Hepatic stellate cell (primary cell): ENCODE measurements at places on chromosomes 11 and 22.

DNA sequence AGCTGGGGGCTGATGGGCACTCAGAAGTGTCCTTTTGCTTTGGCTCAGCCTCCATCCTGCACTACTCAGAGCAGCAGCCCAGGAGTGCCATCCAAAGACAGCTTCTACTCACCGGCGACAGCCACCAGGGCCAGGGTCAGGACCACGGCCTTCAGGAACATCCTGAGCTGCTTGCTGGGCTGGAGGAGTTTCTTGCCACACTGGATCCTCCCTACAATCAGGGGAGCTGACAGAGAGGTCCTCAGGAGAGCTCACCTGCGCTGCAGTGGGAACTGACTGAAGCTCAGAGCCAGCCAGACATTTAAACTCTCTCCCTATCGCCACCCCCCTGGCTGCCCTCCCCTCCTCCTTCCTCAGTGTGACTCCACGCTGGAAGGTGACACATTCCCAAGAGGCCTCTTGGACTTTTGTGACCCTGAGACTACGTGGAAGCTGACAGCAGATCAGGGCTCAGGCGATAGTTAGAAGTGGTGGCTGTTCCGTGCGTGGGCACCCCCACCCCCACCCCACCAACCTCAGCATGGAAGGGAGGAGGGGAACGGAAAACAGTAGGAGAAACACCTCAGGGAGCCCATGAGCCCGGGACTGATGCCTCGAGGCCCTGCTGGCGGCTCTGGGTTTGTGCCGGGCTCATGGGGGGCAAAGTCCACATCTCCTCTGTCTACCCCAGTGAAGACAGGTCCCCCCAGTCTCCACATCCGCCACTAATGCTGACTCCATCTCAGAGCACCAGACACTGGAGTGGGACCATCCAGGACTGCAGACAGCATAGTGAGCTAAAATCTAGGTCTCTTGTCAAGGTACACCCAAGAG, at the start of gene APOA4:
Gene APOA4, minus strand, starts transcription at position 274 of the 813 bp plus-strand sequence. Its CDS starts 113 bp downstream, at position 161.
- no peak for DNase-seq

GRCh38 chr11:44404301-44404700, 94.4 kb upstream of the ALX4 start:
- no peak for DNase-seq

DNA sequence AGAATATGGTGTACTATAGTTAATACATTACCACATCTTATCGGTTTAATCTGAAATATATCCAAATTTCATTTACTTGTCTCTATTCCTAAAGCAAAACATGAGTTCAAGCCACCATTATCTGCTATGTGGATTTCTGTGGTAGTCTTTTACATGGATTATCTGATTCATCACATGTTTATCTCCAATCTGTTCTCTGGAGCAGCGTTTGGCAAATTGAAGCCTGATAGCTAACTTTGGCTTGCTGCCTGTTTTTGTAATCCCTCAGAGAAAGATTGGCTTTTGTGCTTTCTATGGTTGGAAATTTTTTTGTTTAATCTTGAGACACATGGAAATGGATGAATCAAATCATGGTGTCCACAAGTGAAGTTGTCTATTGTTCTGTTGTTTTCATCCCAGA, 274.3 kb downstream of the JRKL start:
- DNase-seq: no peak

DNA sequence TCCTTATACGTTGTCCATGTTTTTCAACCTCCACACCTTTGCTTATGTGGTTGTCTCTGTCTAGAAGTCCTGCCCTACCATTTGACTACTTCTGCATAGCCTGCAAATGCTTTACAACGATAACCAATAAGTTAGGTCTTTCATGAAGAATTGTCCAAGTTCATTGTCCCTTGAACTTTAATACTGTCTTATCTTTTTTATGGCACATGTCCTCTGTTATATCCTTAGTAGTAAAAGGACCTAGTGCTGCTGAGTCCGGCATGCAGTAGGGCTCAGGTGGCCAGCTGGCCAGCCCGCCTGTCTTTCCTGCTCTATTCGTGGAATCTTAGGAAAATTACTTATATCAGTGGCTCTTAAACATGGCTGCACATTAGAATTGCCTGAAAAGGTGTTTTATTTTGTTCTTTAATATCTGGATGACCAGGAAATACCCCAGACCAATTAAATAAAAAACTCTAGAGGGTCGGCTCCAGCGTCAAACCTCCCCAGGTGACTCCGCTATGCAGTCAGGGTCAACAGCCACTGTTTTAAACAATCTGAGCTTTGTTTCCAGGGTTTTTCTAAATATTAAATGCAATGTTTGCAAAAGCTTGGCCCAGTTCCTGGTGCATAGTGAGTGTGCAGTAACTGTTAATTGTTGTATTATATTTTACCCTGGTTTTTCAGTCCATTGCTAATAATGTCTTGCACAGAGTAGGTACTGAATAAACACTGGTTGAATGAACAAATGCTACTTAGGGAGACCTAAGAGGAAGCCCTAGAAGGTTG, 64.6 kb upstream of the SESN3 start:
- DNase-seq: no peak

GRCh38 chr22:43218786-43219185, 31.9 kb upstream of the TTLL12 start:
- no peak for DNase-seq

GRCh38 chr11:67271541-67272284, 5.4 kb downstream of the GRK2 start:
- DNase-seq: no peak

- no peak for DNase-seq
Observed at GRCh38 chr11:107025673-107026072, 7.4 kb upstream of the GUCY1A2 start.

DNA sequence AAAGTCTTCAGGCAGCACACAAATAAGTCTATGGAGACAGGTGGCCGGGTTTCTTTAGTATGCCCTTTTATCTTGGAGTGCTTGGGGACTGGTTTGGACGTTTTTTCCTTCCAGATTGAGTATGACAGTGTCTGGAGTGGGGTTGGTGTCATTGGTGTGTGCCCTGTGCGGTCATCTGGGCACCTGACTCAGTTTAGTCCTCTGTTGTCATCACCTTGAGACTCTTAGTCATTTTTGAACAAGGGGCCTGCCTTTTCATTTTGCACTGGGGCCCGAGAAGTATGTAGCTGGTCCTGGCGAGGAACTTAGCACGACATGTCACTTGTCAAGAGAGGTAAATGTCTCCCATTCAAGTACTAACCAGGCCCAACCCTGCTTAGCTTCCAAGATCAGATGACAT, 27.2 kb upstream of the MYO18B start:
- no peak for DNase-seq

- no peak for DNase-seq
Observed at GRCh38 chr11:75797116-75797515, 17.9 kb upstream of the UVRAG start.

GRCh38 chr11:65708451-65708850, 3.6 kb upstream of the KAT5 start:
- DNase-seq: no peak

- no peak for DNase-seq
Observed at GRCh38 chr11:61367406-61367805, 5.2 kb downstream of the TMEM138 start.

DNA sequence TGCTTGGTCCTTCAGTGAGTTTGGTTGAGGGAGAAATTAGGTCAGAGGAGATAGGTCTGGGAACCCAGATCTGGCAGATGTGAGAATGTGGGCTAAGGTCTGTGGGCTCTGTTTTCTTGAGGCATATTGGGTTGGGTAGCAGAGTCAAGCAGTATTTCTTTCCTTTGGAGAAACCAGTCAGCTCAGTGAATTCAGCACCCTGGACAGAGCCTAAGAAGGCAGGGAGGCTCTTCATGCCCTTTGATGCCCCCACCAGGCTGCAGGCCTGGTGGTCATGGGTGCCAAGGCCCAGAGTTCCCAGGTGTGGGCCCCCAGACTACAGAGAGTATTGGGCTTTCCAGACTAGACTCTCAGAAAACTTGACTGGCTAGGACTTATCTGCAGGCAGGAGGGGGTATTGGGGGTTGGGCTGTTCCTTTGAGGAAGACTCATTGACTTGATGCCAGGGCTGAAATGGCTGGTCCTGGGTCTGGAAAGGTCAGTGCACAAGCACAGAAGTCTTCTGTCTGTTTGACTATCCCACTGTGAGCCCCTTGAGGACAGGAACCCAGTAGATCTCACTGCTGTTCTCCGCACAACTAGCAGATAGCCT, 45.3 kb upstream of the NECTIN1 start:
- DNase-seq: no peak

DNA sequence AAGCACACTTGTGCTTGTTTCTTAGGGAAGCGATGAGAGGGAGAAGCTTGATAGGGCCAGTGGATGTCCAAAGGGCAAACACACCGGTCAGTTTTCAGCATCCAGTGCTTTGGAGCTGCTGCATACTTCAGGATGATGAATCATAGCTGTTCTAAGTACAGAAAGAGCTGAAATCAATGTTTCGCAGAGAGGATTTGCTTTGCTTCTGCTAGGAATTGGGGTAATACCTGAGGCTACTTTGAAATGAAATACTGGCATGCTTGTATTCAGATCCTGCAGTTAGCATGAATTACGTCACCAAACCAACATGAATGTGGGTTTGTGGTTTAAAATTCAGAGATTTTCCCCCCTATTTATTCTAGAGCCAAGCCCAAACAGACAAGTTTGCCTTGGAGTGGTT, 41.7 kb upstream of the SC5D start:
- no peak for DNase-seq

- DNase-seq: no peak
Observed at GRCh38 chr11:535210-535518, 212 bp downstream of the HRAS start.

DNA sequence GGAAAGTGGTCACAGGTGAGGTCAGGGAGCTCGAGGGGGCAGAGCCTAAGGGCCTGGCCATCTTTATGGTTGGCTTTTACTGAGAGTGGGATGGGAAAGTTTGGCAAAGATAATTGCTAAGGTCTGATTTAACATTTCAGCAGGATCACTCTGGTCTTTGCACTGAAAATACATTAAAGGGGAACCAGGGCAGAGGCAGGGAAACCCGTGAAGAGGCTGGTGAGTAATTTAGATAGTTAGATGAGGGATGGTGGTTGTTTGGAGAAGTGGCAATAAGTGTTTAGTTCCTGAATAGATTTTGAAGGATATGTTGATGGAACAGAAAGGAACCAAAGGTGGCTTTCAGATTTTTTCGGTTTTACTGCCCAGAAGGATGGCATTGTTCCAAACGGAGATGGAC, 50.8 kb downstream of the SCN3B start:
- no peak for DNase-seq

DNA sequence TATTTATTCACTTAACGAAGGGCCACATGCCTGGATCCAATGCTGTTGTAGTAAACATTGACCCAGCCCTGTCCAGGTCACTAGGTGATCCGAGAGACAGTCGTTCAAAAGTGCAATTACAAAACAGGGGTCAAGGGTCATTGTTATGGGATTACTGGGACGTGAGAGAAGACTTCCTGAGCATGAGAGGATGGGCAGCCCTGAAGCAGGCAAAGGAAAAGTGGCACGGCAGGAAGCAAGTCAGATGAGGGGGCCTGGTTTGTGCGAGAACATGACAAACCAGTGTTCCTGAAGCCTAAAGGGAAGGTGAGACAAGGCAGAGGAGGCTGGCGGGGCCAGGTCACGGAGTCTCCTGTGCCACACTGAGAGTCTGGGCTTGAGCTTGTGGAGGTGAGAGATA, 15.8 kb upstream of the MMP20 start:
- no peak for DNase-seq

- DNase-seq: no peak
Observed at GRCh38 chr22:38745676-38746460, 9.9 kb downstream of the SUN2 start.

- DNase-seq: no peak
Observed at GRCh38 chr22:46050916-46051614, 74.1 kb upstream of the WNT7B start.

- DNase-seq: no peak
Observed at GRCh38 chr22:24728790-24729637, 45.5 kb downstream of the PIWIL3 start.

GRCh38 chr11:88352139-88352538, 14.6 kb upstream of the CTSC start:
- no peak for DNase-seq

DNA sequence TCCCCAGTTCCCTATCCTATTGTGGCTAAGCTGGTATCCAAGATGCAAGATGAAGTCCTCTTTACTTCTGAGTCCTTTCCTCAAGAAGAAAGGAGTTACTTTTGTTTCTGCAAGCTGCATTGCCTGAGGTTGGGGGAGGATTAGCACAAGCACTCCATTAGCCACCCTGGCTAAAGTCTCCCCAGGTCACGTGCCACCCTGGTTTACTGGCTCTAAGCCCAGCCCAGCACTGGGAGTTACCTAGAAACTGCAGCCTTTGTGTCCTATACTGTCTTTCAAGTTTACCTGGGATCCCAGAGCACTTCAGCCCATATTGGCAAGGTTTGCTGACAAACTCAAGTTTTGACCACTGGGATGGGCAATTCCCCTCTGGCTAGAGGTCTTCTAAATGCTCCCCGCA, 78.4 kb upstream of the DBX1 start:
- no peak for DNase-seq

- no peak for DNase-seq
Observed at GRCh38 chr22:40890881-40891280, 29.0 kb upstream of the DNAJB7 start.

- DNase-seq: no peak
Observed at GRCh38 chr11:68455485-68455884, 5.1 kb upstream of the PPP6R3 start.

- no peak for DNase-seq
Observed at GRCh38 chr11:117870103-117870952, 6.1 kb downstream of the FXYD6 start.

DNA sequence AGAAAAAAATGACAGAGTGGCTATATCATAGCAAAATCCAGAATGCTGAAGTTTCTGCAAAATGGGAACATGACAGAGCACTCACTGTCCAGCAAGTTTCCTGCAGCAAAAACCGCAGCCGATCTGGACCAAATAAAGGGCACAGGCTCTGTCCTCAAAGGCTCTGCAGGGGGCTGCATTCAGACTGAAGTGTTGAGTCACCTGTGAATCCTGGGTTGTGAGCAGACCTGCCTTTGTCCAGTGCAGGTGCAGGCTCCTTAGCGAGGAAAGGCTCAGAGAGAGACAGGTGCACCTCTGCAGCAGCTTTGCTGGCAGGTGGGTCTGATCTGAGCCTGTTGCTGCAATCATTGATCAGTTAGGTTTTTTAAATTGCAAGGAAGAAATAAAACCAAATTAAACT, 29.3 kb upstream of the NFAM1 start:
- DNase-seq: no peak

DNA sequence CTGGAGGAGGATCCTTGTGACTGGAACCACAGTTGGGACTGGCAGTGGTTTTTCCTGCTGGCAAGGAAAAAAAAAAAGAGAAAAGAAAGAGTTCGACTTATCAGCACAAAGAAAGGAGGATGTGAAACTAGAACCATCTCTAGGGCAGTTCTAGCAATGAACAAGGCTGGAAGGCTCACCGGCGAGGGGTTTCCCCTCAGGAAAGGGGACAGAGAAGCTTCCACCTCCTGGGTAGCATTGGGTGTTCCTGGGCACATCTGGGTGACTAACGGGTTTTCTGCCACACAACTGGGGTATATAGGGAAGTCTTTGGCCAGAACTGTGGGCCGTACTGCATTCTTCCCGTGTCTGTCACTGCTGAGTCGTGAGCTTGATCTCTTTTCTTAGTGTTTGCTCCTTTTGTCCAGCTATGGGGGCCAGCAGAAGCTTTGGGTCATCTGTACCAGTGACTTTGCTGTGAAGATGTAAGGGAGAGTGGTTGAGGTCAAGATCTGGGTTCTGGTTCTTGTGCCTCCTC, 109.4 kb upstream of the OR4B1 start:
- peak; percentile 46 for DNase-seq
